CD4-positive, alpha-beta T cell treated with Interleukin-17A for 4 hours (primary cell): ENCODE measurements at places on chromosomes 16 and 17.

DNA sequence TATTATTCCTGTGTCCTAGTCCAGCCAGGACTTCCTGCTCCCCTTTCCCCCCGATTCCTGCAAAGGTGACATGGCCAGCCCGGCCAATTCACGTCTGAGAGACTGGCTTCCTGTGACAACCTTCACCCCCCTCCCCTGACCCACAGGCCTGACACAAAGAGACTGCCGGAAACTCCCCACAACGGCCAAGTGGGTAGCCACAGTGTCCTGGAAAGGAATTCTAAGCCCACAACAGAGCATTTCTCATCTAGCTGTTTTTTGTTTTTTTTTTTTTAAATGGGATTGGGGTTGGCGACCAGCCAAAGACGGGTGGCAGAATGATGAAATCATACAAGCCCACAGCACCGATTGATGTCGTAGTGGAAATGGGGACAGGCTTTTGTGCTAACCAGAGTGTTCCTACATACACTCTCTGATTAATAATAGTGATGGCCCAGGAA is 2.8 kb upstream of the XAF1 start:
- peak; percentile 60 for DNase-seq

GRCh38 chr17:79612468-79613194 is 1.8 kb upstream of the RBFOX3 start:
- peak; percentile 33 for DNase-seq

- DNase-seq, result no peak
Measured at GRCh38 chr16:59164461-59164860, 430.3 kb upstream of the GOT2 start.

GRCh38 chr16:47644166-47644565 is 183.0 kb downstream of the PHKB start:
- no peak for DNase-seq
